ENCODE measurements at places on chromosomes 13 and 19. TPM values are rescaled to one million over a fixed set of nuclear protein-coding genes. Genes with fewer than 3 reads are reported as not detected.
A peak's percentile ranks its signal among the peaks of the same experiment; 100 is the strongest.

The SOX1 gene
- total RNA-seq, result not detected

The C19orf33 gene
- 2.0 TPM for total RNA-seq

DNA sequence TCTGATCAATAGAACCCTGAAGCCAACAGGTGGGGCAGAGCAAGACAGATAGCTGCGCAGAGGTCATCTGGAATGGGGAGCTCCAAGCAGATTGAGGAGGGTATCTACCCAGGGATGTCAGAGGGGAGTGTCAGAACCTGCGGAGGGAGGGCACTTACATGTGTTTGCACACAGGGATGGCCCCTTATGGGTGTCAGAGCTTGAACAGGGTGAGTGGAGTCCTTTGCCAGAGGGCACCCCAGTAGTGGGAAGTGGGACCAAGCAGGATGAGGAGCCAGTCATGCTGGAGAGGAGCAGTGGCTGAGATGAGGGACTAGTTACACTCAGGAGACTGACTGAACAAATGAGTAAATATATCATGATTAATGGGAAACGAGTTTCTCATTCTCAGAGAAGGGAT, 17.0 kb upstream of the SIGLEC14 start:
- DNase-seq, result no peak

The KLK15 gene
- not detected for total RNA-seq

- no peak for DNase-seq
Measured at GRCh38 chr13:42614436-42615035, 40.6 kb downstream of the TNFSF11 start.

GRCh38 chr13:65868099-65868498, 1362.0 kb downstream of the PCDH9 start:
- no peak for DNase-seq

GRCh38 chr19:55368701-55369563, 1.3 kb downstream of the IL11 start:
- DNase-seq, result no peak

DNA sequence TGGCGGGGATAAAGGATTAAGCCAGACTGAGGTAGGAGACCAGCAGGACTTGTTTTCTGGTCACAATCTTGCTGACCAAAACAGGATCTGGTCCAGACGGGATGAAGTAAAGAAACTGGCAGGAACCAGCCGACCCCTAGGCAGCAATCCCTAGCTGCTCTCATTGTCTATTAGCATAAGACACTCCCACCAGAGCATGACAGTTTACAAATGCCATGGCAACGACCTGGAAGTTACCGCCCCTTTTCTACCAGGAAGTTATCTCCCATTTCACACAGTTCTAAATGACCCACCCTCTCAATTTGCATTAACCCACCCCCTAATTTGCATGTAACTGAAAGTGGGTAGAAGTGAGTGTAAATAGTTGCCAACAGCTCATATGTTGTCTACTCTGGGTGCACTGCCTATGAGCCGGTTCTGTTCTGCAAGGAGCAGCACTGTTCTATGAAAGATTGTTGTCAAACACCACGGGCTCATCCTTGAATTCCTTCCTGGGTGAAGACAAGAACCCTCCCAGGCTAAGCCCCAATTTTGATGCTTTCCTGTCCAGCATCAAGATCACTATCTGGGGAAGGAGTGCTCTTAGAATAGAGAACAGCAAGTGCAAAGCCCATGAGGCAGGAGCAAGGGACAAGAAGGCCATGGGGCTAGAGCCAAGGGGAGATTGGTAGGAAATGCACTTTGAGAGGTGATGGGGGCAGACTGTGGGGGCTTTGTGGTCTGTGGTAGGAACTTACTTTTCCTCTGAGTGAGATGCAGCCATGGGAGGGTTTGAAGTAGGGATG, 13.9 kb upstream of the FBXO27 start:
- no peak for DNase-seq

- DNase-seq, result no peak
Measured at GRCh38 chr13:66559093-66559492, 671.0 kb downstream of the PCDH9 start.

DNA sequence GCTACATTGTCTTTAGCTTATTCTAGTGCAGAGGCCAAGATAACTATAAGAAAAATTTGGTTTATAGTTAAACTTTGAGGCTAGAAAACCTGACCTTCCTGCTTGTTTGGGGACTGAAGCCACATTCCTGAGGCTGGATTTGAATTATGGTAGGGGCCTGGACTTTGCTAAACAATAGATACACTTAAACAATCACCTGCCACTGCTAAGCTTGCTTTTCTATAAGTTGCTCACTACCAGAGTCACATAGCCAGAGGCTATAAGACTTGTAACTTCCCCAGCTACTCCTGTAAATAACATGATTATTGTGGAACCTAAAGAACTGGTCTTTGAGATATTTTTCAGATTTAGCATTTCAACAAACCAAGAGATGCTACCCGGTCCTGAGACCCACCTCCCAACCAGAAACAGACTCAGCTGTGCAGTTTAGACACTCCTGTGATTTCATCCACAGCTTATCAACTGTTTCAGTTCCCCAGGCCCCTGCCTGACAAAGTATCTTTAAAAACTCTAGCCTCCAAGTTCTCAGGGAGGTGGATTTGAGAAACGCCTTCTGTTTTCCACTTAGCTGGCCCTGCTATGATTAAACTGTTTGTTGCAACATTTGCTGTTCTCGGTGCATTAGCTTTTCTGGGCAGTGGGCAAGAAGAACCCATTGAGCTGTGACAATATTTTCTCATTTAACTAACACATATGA, 77.7 kb downstream of the MIPEP start:
- DNase-seq, result no peak

GRCh38 chr19:55362990-55363716, at the start of gene GARIN5B:
Gene GARIN5B (minus strand): TSS chr19:55363260. CDS start chr19:55363066, 194 bp downstream.
- no peak for DNase-seq

DNA sequence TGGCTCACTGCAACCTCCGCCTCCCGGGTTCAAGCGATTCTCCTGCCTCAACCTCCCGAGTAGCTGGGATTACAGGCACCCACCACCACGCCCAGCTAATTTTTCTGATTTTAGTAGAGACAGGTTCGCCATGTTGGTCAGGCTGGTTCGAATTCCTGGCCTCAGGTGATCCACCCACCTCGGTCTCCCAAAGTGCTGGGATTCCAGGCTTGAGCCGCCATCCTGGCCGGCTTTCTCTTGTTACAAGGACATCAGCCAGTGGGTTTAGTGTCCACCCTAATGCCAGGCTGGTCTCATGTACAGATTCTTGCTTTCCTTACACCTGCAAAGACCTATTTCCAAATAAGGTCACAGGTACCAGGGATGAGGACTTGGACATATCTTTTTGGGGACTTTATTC, 6.8 kb downstream of the PIK3R2 start:
- no peak for DNase-seq

DNA sequence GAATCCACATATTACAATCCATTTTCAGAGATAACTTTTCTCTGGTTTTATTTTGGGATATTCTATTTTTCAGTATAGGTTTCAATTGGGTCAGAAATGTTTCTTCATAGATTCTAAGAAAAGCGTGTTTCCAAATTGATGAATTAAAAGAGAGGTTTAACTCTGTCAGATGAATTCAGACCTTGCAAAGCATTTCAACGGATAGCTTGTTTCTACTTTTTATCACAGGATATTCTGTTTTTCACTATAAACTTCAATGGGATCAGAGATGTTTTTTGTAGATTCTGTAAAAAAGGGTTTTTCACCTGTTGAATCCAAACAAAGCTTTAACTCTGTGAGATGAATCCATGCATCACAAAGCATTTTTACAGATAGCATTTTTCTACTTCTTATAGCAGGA, 1498.1 kb downstream of the UQCRFS1 start:
- no peak for DNase-seq

The CLEC4M gene
- not detected for total RNA-seq

DNA sequence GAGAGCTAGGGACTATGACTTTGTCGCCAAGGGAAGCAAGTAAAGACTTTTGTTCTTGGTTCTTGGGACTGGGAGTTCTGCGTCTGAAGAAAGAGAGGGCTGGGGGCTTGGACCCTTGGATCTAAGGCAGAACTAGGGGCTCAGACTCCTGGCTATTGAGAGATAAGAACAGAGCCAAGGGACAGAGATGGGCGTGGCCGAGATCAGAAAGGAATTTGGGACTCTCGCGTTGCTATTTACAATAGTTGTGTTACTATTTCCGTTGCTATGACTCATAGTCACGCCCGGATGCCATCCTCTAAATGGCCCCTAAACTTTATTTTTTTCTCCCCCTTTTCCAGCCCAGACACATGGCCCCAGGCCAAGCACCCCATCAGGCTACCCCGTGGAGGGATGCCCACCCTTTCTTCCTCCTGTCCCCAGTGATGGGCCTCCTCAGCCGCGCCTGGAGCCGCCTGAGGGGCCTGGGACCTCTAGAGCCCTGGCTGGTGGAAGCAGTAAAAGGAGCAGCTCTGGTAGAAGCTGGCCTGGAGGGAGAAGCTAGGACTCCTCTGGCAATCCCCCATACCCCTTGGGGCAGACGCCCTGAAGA, 759 bp downstream of the PPP1R15A start:
- DNase-seq, result peak; percentile 80

The EDNRB gene
- total RNA-seq, result not detected

- DNase-seq, result no peak
Measured at GRCh38 chr19:15577184-15577771, 37.7 kb upstream of the CYP4F8 start.

- DNase-seq, result no peak
Measured at GRCh38 chr19:54952591-54953344, 5.4 kb upstream of the NLRP7 start.

GRCh38 chr19:12769689-12770088, 5.7 kb downstream of the HOOK2 start:
- DNase-seq, result no peak

DNA sequence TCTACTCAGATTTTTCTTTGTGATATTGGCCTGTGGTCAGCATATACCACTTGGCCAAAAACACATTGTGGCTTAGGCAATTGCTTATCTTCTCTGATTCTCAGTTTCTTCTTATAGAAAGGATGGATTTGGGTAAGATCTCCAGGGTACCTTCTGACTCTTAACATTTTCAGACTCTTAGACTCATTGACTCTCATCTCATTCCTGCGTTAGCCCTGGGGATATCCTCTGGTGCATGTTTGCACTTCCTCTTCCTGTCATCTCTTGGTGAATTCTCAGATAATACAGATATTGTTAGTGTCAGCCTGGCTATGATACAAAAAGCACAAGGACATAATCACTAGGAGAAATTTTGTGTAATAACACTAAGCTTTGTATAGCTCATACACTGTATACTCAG, 492.5 kb upstream of the GPC6 start:
- DNase-seq, result no peak

- peak; percentile 78 for DNase-seq
Measured at GRCh38 chr13:100588331-100589177, at the start of gene GGACT. Gene GGACT (minus strand): TSS chr13:100588789. CDS start chr13:100532591, 56,198 bp downstream.

DNA sequence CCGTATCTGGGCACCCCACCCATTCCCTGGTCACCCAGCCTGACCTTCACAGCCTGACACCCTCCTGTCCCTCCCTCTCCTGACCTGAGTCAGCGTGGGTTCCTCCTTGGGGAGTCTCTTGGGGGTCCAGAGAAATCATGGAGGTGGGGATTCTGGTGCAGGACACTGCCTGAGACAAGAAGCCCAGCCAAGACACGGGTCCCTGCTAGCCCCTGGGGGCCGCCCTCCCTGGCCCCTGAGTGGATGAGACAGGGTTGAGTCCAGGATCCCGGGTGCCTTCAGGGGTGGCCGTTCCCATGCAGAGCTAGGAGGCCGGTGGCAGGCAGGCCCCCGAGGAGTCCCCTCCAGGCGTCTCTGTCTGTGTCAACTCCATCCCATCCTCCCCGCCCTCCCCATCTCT, 1.6 kb downstream of the MAP2K7 start:
- no peak for DNase-seq

The TYROBP gene
- total RNA-seq, result 0.39 TPM

The SOHLH2 gene
- not detected for total RNA-seq

DNA sequence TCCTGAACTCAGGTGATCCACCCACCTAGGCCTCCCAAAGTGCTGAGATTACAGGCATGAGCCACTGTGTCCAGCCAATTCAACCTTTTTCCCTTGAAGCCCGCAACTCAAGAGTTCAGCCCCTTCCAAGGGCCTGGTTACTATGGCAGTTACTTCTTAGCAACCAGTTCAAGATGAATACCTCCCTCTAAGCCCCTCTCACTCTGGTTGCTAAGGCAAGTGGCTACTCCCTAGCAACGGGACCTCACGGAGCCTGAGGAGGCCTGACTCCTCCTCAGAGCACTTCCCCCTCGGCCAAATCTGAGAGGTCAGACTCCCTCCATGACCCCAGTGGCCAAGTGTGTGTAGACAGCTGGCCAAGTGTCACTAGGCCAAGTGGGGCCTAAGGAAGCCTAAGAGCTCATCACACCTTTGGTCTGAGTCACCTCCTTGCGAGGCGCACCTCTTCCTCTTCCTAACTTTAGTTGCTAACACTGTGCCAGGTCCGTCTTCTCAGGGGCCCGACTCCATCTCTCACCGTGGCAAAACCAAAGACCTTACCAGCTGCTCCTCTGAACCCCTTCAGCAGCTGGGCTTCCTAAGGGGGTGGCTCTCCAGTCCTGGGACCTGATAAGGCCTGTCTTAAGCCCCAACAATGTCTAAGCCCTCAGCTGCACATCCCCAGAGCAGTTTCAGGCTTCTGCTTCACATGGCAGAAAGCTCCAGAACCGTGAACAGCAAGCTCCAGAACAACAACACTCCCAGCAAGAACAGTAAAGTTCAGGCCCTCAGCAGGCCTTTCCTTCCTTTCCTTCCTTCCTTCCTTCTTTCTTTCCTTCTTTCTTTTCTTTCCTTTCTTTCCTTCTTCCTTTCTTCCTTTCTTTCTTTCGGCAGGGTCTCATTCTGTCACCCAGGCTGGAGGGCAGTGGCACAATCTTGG, 9.6 kb downstream of the CD37 start:
- DNase-seq, result no peak

The APOC1 gene
- total RNA-seq, result 3.1 TPM

GRCh38 chr13:33263976-33264619, 21.5 kb downstream of the STARD13 start:
- DNase-seq, result no peak

DNA sequence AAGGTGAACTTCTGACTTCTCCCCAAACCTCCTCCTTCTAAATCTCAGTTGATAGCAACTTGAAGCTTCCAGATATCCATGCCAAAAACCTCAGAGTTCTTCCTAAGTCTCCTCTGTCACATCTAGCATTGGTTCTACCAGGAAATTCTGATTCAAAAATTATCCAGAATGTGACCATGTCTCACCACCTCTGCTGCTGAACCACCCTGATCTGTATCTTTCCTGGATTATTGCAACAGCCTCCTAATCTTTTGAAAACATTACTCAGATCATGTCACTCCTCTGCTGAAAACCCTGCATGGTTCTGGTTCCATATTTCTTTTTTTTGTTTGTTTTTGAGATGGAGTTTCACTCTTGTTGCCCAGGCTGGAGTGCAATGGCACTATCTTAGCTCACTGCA, 78.7 kb upstream of the TNFSF11 start:
- DNase-seq, result no peak

The IL11 gene
- total RNA-seq, result 0.32 TPM

The PNMA8B gene
- not detected for total RNA-seq

DNA sequence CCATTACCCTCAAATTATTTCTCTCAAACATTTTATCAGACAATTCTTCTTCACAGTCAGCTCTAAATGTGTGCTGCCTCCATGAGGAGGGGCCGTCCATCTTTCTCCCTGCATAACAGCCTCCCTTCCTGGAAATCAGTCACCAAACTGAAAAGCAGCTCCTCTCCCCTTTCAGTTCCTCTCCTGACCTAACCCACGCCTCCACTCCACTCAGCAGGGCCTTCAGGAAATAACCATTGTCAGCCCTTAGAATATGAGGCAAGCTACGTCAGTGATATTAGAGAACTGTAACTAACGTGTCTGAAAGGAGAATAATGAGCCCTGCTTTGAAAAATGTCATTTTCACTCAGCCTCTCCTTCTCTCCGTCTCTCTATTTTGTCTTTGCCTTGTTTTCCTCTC, 116.2 kb downstream of the OLFM4 start:
- DNase-seq, result no peak

GRCh38 chr19:14061081-14061749, 661 bp downstream of the PALM3 start:
- no peak for DNase-seq

Measured in activated T-helper 2 cell treated with anti-CD3 and anti-CD28 coated beads, Interferon-gamma antibody, Interleukin-2, Interleukin-4, amounts not matched to agents 10 μg/mL and 5 μg/mL and 100 μg/mL, durations not matched to agents 14 hours and 24 hours and 36 hours (primary cell).